NCI-H146 (cell line): ENCODE measurements at places on chromosomes 3 and 15.

DNA sequence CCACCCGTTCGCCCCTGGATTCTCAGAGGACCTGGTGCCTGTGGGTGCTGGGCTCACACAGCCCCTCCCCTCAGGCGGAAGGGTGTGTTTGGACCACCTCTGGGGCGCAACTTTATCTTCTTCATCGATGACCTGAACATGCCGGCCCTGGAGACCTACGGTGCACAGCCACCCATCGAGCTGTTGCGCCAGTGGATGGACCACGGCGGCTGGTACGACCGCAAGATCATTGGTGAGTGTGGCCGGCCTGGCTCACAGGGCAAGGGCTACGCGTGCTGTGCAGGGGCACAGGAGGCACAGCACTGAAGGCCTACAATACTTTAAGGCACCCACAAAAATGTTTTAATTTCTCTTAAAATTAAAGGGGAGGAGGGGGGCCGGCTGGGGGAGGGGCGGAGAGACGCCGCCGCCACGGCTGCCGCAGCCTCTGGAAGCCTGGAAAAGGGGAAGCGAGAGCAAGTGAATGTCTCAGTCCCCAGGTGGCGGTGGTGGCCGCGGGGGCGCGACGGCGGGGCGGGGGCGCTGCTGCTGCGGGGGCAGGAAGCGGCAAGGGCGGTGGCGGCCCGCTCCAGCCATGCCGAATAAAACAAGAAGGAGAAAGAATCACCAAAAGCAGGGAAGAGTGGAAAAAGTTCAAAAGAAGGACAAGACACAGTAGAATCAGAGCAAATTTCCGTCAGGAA is 56.8 kb downstream of the DNAH1 start:
- no peak for DNase-seq

DNA sequence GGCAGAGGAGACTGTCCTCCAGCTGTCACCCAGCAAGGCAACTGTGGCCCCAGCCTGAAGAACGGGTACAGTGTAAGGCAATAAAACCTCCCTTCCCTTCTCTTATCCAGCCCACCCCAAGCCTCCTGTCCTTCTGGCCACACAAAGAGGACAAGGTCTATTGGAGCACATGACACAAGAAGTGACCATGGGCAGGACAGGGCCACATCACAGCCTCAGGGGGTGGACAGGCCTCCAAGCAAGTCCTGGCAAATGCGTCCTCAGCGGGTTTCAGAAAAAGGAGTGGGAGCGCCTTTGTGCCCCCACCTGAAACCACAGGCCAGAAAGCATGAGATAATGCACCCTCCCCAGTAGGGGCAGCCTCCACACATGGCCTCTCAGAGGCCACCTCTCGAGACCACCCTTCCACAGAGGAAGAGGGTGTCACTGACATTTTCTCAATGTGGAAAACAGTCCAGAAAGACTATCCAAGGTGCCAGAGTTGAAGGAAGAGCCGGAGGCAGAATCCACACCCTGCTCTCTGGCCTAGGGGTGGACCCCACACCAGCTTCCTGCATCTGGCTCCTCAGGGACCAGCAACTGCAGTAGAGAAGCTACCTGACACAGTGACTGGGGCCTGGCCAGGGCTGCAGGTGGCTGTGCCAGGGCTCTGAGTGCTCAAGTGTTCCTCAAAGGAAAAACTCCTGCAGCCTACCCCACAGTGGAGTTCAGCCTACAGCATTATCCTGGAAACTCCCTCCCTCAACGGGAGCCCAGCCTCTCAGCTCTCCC is 43.9 kb downstream of the CCDC12 start:
- no peak for DNase-seq

GRCh38 chr3:38643090-38643489 is 6.4 kb downstream of the SCN5A start:
- no peak for DNase-seq

- DNase-seq = no peak
Observed at GRCh38 chr3:98811048-98811447, 47.9 kb downstream of the ST3GAL6 start.

- no peak for DNase-seq
Observed at GRCh38 chr3:24911076-24911475, 416.4 kb upstream of the THRB start.

DNA sequence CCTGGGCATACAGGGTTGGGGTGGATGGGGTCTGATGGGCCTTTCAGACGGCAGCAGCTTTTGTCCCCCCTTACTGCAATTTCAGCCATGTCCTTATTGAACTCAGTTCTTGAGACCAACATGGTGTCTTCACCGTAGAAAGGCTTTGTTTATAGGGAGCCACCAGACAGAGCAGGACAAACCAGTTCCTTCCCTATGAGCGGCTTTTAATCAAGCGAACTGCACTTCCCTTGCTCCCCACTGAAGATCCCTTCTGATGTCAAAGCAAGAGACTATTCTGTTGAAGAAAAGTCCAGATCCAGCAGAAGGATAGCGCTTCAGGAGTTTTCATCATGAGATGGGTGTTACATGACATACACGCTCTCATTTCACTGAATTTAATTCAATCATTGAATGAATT is 100.4 kb downstream of the CD47 start:
- DNase-seq = peak; percentile 28

- DNase-seq = peak; percentile 66
Observed at GRCh38 chr3:179072100-179072438, 460 bp upstream of the ZMAT3 start.

GRCh38 chr15:85374831-85375230 is 5.6 kb upstream of the AKAP13 start:
- DNase-seq = no peak

DNA sequence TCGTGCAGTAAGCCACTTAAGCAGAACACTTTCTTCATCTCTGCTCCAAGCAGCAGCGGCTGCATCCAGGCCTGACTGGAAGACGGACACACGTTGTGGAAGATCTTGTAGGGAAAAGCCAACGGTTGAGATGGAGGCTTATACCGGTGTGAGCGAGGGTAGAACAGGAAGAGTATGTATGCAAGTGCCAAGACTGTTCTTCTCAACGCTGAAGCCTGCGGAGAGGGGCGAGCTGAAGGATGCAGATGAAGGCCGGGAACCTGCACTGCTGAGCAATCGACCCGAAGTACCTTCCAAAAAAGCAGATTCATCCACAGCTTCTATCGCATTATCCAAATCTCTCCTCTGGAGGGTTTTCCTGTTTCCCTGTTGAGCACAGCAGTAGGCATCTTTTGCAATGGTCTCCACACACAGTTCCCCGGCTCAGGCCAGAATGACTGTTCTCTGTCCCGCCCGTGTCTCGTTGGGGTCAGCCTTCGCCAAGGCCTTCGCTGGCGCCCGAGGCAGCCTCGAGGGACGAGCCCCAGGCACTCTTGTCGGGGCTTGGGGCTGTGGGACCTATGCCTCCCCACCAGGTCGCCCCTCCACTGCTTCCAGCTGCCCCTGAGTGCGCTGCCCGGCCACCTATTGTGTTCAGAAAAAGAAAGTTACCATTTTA is 22.2 kb upstream of the DYNC1LI1 start:
- no peak for DNase-seq

- no peak for DNase-seq
Observed at GRCh38 chr15:94041746-94042145, 189.6 kb upstream of the MCTP2 start.

DNA sequence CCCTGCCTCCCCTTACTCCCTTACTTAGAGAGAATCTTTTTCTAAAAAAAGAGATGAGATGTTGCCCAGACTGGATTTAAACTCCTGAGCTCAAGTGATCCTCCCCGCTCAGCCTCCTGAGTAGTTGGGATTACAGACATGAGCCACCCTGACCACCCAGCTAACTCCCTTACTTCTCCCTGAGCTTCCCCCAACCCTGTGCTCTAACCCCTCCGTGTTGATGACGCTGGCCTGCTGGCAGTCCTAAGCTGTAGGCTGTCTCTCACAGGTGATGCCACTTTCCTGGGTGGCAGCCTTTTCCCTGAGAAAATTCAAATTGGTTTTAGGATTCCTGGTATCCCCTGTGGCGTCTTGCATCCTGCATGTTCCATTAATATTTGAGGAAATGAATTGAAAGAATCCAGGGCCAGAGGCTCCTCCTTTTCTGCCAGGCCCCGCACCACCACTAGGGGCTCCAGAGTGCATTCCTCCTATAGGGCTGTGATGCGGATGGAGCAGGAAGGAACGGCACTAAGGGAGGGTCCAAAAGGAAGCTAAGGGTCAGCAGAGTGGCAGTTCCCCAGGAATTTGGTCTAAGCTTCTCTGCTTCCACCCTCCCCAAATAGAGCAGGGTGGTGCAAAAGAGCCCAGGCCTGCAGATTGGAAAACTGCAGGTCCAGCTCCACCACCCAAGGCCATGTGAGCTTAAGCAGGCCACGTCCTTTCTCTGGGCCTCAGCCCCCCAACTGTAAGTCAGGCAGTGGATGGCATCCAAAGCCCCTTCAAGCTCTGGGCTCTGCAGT is 101.1 kb downstream of the DAPK2 start:
- DNase-seq = peak; percentile 40

DNA sequence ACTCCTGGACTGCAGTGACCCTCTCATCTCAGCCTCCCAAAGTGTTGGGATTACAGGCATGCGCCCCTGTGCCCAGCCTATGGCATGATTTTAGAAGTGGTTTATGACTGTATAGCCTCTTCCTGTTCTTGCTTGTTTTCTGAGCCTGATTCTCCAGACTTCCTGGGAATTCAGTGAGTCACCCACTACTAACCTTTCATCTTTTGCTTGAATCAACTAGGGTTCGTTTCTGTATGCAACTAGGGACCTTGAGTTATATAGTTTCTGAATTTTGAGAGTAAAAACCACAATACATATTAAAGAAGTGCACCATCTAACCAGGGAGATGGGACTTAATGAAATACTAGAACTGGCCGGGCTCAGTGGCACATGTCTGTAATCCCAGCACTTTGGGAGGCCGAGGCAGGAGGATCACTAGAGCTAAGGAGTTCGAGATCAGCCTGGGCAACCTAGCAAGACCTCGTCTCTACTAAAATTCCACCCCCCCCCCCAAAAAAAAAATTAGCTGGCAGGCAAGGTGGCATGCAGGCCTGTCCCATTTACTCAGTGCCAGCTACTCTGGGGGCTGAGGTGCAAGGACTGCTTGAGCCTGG is 76.0 kb downstream of the ZNF609 start:
- DNase-seq = no peak

DNA sequence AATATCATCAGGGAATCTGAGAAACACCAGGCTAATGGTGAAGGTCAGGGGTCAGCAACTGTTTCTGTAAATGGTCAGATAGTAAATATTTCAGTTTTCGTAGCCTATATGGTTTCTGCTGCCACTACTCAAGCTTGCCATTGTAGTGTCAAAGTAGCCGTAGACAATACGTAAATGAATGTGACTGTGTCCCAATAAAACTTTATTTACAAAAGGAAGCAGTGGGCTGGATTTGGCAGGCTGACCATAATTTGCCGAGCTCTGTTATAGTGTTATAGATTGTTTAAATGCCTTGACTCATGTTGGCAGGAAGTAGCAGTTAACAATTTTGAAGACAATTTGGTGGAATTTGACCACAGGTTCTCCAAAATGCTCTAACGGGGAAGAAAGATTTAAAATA is 548.2 kb downstream of the FOXP1 start:
- DNase-seq = no peak

- no peak for DNase-seq
Observed at GRCh38 chr3:111735243-111735758, 123.8 kb upstream of the PHLDB2 start.

DNA sequence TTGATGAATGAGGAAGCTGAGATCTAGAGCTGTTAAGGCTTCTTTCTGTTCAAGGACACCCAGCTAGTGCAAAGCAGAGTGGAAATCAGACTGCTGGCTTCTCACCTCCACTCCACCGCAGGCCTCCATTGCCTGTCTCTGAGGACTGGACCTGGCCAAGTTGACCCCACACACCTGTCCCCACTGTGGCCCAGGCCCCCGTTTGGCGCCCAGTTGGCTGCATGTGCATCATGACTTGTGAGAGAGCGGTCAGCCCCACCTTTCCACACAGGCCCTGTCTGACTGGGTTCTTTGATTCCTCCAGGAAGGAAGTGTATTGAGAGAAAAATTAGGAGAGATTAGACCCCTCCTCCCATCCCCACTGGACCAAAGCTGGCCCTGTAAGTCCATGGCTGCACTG is 206.3 kb upstream of the TLE3 start:
- DNase-seq = no peak

- DNase-seq = no peak
Observed at GRCh38 chr15:61671736-61672135, 388.5 kb downstream of the VPS13C start.

DNA sequence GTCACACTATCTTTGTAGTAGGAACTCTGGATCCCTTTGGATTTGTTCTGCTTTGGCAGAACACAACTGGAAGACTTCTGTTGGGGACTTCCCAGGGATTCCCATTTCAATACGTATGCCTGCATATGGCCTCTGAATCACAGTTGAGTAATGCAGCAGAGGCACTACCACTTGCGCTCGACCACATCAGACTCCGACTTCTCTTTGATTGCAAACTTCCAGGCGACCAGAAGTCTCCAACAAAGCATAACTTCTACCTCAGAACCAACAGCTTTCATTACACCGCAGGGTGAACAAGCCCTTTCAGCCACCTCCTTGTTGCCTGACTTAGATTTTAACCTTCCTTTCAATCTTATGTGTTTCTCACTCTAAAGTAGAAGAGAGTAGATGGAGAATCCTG is 924.4 kb downstream of the IGSF11 start:
- DNase-seq = no peak

DNA sequence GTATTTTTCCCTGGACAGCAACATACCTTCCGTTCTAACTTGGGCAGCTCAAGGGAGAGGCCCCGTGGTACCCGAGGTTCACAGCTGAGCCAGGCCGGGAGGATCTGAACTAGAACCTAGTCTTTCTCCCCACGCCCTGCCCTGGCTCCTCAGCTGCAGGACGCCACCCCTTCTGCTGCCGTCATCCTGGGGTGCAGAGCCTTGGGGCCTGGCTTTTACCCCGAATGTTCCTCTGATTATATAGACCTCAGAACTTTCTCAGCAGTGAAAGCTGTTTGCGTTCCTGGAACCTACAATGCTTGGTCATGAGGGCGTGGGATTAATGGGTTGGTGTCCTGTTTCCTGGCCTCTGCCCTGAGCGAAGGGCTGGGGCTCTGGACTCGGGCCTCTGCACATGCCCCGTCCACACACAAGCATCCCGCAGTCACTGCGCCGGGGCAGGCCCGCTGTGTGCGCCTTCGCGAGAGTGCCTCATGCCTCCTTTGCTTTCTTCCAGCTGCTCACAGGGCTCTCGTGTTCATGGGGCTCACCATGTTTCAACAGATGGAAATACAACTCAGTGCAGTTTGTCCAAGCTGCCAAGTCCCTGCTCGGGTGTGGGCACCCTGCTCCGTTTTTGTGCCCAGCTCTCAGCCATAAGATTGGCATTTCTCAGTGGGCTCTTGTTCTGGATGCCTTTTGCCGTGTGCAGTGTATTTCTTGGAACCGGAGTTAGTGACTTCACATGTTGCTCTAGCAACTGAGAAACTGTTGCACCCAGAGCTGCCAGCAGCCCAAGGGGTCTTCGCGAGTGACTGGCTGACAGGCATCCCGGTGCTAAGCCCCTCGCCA is 20.4 kb downstream of the SYNM start:
- DNase-seq = no peak

DNA sequence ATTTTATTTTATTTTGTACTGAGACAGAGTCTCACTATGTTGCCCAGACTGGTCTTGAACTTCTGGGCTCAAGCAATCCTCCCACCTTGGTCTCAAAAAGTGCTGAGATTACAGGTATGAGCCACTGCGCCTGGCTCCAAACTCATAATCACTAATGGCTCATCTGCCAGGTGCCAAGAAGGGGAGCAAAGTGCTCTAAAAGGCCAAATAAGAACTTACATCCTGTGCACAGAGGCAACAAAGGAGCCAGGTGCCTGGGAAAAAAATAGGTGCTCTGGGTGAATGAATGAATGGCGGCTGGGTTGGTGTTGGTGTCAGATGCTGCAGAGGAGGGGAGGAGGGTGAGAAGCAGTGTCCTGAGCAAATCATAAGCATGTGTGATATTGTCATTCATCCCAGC is 25.9 kb upstream of the ADAMTS7 start:
- DNase-seq = no peak
